ENCODE measurements at places on chromosomes 7 and 10.
A peak's percentile ranks its signal among the peaks of the same experiment; 100 is the strongest.

- DNase-seq, result peak; percentile 89
Observed at GRCh38 chr7:1458683-1459511, at the start of gene MICALL2. MICALL2 (minus strand) TSS chr7:1459470; CDS start chr7:1459326, 144 bp downstream.

DNA sequence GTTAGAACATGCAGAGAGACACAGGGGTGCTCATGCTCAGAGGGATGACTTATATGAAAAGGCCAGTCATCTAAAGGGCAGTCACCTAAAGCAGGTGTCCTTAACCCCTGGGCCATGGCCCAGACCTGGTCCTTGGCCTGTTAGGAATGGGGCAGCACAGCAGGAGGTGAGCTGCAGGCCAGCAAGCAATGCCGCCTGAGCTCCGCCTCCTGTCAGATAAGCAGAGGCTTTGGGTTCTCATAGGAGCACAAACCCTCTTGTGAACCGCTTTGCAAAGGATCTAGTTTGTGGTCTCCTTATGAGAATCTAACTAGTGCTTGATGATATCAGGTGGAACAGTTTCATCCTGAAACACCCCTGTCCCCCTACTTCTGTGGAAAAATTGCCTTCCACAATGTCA is 14.5 kb downstream of the ANKRD7 start:
- no peak for DNase-seq

GRCh38 chr10:114000457-114001010 is 43.1 kb upstream of the ADRB1 start:
- DNase-seq, result no peak

GRCh38 chr7:128304212-128304611 is 39.5 kb downstream of the RBM28 start:
- peak; percentile 43 for DNase-seq

GRCh38 chr7:118372530-118372929 is 148.0 kb downstream of the ANKRD7 start:
- DNase-seq, result no peak

Measured in mammary epithelial cell (primary cell).